Dermis blood vessel endothelial cell (primary cell): ENCODE measurements at places on chromosomes 2 and 18.
A peak's percentile ranks its signal among the peaks of the same experiment; 100 is the strongest.

DNA sequence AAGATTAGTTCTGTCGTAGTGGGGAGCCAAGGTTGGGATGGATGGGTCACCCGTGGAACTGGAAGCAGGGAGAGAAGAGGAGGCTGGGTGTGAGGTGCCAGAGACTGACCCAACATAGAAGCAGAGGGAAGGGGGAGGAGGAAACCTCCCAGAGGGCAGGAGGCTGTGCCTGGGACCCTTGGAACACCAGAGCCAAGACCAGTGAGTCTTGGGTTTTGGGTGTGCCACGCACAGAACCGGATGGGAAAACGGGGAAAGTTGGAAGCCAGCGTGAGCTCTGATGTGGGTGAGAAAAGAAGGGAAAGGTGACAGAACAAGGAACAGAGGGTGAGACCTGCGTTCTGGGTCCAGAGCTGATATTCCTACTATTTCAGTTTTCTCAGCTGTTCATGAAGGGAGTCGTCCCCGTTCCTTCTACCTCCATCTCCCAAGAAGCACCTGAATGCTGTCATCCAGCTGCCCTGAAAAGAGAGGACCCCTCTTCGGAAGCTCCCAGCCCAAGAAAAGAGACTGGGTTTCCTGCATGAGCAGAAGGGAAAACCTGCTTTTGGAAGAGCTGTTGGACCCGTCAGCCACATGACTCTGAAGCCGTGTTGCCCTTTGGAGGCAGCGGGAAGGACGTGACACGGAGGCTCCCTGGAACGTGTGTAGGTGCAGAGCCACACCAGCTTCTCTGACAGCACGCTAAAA is 250.1 kb downstream of the NDUFA10 start:
- DNase-seq: no peak

- no peak for DNase-seq
Observed at GRCh38 chr18:58413667-58414628, 214.9 kb downstream of the ALPK2 start.

GRCh38 chr2:40168032-40168431 is 283.9 kb downstream of the SLC8A1 start:
- peak; percentile 20 for DNase-seq

GRCh38 chr18:33404244-33404873 is 36.2 kb downstream of the CCDC178 start:
- no peak for DNase-seq

DNA sequence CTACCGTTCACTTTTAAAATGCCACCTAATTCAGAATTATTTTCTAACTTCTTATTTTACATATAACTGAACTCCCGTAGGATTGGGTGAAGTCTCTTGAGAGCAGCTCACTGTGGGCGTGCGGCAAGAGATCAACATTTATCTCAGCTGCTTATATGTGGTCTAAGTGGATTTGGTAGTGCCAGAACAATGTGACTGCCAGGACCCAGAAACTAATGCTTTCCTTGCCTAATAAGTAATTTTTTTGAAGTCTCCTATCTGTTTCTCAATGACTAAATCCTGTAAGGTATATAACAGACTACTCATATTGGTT is 11.2 kb upstream of the NFE2L2 start:
- DNase-seq: no peak

DNA sequence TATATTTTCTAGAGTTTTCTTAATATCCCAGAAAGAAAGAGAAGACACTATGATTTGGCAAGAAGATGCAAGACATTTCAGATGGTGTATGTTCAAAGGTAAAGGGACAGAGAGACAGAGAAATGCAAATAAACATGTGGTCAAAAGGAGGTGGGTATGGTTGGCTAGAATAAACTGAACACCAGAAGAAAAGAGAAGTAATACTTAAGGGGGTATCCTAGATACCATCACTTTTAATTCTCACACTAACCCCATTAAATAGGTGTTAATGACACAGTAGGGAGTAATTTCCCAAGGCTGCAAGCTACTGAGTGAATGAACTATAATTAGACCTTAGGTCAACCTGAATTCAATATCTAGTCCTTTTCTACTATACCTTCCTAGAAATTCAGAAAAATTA is 111.2 kb upstream of the CD226 start:
- DNase-seq: no peak

GRCh38 chr18:55858661-55859515 is 270.9 kb upstream of the TCF4 start:
- peak; percentile 7 for DNase-seq

- DNase-seq: peak; percentile 88
Observed at GRCh38 chr2:54559593-54560145, 103.5 kb downstream of the SPTBN1 start.

GRCh38 chr2:20491739-20492531 is 45.1 kb downstream of the RHOB start:
- no peak for DNase-seq

- peak; percentile 64 for DNase-seq
Observed at GRCh38 chr18:29855637-29856036, 1186.9 kb downstream of the DSC3 start.

GRCh38 chr2:134839649-134840048 is 1.2 kb downstream of the ACMSD start:
- DNase-seq: no peak

- no peak for DNase-seq
Observed at GRCh38 chr2:33836628-33837027, 237.5 kb upstream of the FAM98A start.

DNA sequence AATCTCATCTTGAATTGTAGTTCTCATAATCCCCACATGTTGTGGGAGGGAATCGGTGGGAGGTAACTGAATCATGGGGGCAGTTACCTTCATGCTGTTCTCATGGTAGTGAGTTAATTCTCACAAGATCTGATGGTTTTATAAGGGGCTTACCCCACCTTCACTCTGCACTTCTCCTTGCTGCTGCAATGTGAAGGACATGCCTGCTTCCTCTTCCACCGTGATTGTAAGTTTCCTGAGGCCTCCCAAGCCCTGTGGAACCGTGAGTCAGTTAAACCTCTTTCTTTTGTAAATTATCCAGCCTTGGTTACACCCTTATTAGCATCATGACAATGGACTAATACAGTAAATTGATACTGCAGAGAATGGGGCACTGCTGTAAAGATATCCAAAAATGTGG is 57.9 kb downstream of the SCN7A start:
- no peak for DNase-seq

DNA sequence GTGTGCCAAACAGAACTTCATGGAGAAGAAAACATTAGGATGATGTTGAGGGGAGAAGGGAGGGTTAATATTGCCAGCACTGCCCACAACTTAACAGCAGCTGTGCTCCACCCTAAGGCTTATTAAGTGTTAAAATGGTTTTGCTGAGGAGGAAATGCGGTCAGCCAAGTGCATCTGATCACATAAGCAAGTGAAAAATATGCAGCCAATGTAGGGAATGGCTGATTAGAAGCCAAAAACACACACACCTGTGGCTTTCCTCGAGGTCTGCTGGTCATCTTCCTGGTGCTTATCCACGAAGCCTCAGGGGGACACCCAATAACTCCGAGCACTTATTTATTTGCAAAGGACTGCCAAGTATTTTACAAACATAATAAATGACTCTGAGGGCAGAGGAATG is 66.3 kb upstream of the GPR45 start:
- no peak for DNase-seq

- DNase-seq: no peak
Observed at GRCh38 chr2:57809230-57809629, 237.4 kb upstream of the VRK2 start.

DNA sequence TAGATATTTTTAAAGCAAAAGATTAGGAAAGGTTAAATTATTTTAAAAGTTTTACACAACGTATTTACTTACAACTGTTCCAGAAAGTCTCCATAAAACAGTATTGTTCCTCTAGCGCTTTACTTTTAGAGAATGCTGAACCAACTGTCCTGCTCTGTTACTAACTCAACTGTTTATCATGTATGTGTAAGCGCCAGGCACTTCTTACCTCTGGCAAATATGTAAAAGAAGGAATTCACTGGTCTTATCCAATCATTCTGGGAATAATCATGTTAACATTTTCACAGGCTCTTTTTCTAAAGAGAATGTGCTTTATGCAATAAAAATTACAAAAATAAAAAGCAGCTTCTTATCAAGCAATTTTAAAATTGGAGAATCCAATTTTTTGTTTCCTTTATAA is 68.0 kb downstream of the COBLL1 start:
- no peak for DNase-seq

- peak; percentile 89 for DNase-seq
Observed at GRCh38 chr2:18387441-18388206, 172.8 kb downstream of the RDH14 start.

- DNase-seq: peak; percentile 38
Observed at GRCh38 chr2:58131191-58132011, 84.8 kb downstream of the VRK2 start.

GRCh38 chr2:215619989-215620388 is 184.1 kb upstream of the FN1 start:
- no peak for DNase-seq

- no peak for DNase-seq
Observed at GRCh38 chr2:103873716-103874351, 980.1 kb upstream of the POU3F3 start.

DNA sequence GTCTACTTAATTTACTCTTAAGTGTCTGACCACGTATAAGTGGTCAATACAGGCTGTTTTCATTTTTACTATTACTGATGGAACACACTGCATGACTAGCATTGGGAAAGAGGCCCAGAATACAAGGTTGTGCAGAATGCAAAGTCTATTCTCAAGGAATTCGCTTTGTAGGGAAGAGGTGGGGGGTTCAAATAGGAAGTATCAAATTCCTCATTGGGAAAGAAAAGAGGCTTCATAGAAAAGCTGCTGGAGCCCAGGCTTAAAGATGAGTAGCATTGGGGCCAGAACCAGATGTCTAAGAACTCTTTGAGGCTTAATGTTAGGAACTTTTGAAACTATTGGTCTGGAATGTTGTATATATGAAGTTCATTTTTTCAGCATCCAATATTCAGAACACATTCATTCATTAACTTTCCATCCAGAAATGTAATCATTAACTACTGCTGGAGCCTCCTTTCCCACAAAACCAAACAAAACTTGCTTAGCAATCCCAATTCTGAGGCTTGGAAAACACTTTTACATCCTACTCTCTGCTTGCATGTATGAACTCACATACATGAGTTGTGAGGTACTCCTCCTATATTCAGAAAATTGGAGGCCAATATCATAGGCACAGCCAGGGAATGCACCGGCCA is 994 bp upstream of the LRATD1 start:
- no peak for DNase-seq

GRCh38 chr2:161571051-161571429 is 53.2 kb upstream of the SLC4A10 start:
- no peak for DNase-seq

DNA sequence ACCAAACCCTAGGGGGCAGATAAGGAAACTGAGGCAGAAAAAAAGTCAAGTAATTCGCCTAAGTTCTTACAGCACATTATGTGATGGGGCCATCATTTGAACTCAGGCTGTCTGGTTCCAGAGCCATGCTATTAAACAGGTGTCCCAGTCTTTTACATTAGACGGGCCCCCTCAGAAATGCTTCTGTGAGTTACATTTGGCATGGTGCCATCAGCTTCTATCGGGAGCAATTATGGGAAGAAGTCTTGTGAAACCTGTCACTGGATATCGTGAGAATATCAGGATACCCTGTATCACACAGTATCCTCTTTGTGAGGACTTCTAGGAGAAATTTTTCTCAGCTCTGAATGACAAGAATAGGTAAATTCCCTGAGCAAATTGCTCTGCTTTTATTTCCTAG is 143.7 kb upstream of the NOSTRIN start:
- DNase-seq: no peak

DNA sequence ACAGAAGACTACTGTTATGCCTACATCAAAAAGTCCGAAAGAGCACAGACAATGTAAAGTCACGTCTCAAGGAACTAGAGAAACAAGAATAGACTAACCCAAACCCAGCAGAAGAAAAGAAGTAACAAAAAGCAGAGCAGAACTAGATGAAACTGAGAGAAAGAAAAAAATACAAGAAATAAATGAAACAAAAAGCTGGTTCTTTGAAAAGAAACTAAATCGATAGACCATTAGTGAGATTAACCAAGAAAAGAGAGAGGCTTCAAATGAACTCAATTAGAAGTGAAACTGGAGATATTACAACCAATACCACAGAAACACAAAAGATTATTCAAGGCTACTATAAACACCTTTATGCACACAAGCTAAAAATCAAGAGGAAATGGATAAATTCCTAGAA is 271.8 kb downstream of the MBD2 start:
- no peak for DNase-seq

DNA sequence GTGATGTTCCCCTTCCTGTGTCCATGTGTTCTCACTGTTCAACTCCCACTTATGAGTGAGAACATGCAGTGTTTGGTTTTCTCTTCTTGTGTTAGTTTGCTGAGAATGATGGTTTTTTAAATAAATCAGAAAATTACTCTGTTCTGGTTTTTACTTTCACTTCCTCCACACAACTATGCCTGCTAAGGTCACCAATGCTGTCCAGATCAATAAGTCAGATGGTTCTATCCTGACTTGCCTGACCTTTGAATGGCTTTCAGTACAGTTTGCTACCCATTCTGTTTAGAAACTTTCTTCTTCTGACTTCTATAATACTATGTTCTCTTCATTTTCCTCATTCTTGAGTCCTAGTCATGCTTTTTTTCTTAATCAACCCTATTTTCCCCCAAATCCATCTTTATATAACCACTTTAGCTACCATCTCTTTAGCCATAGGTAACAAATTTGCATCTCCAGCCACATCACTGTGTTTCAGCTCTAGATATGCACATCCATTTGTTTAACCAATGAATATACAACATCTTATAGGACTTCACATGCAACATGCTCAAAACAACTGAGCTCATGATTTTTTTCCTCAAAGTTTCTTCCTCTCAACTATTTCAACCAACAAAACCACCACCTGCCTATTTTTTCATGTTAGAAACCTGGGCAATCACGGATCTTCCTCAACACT is 58.8 kb upstream of the SLC38A11 start:
- DNase-seq: no peak

DNA sequence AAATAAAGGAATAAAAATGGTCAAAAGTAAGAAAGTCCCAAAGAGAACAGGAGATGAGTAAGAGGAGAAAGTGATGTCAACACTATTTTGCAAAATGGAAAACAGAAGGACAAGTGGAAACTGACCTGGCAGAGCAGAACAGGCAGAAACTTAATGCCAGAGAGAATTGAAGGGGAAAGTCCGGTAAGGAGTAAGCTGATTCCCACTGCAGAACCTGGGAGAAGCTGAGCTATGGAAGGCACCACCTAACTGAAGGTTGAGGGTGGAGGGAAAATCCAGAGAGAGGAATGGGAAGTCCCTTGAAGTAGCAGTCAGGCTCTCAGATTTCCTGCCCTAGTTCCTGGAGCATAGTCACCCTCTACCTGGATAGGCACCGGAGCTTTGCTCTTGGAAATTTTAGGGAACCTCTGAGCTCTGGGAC is 59.8 kb downstream of the MOGAT1 start:
- DNase-seq: peak; percentile 4

DNA sequence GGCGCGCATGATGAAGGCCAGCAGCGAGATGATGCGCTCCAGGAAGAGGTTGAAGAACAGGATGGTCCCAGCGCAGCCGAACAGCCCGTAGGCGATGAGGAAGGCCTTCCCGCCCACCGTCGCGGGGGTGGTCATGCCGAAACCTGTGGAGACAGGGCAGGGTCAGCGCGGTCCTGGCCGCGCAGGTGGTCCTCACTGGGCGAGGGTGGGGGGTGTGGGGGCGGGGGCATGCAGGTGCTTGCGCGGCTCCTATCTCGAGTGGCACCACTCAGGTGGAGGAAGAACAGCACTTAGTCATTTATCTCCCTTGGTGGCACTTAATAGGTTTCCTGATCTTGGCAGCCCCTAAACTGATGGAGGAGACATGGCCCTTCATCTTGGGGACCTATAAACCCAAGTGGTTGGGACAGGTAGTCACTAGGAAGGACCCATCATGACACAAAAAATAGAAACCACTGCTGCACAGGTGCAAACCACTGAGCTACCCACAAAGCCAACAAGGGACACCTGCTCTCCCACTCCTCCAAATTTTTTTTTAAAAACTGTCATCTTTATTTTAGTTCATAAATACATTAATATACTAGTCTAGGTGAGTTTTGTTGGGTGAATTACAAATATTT is 118.8 kb downstream of the MSH2 start:
- no peak for DNase-seq
